Cerebellar nuclear complex (tissue), 1 donor: ENCODE measurements at places on chromosomes 16 and 17.

- no peak for DNase-seq
Measured at GRCh38 chr16:75774197-75774596, 47.9 kb upstream of the CPHXL start.

GRCh38 chr16:88534638-88535190 is 35.5 kb upstream of the ZC3H18 start:
- DNase-seq, result no peak

DNA sequence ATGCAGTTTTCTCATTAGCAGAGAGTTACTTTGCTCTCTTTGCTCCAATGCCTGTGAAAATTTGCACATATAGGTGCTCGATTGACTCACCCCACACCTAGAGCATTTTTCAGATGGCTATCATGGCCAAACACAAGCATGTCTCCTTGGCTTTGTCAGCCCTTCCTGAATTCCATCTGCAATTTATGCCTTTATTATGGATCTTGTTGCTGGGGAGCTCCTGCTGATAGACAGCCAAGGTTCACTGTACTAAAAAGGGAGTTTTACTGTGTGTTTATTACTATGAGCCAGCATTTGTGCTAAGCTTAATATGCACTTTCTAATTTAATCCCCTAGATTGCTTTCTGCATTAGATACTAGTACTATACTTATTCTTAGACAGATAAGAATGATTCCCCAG is 93.3 kb downstream of the TOX3 start:
- DNase-seq, result no peak

- DNase-seq, result no peak
Measured at GRCh38 chr16:48014349-48015135, 141.3 kb downstream of the ABCC12 start.

- DNase-seq, result no peak
Measured at GRCh38 chr16:2838928-2839327, 8.8 kb downstream of the ZG16B start.

DNA sequence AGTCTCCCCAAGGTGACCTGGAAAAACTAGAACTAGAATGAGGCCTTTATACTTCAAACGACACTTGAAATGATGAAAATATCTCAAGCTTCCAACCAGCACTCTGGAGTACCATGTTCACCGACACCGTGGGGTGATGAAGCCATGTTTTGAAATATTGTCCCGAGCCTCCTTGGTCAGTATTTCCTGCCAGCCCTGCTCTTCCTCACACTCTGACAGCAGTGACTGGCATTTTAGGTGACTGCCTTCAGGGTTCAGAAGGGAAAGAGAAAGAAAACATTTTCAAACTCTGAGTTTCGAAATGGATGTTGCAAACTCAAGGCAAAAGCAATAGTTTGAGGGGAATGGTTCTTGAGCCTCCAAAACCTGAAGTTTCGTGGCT is 39.3 kb upstream of the IRX6 start:
- DNase-seq, result no peak

DNA sequence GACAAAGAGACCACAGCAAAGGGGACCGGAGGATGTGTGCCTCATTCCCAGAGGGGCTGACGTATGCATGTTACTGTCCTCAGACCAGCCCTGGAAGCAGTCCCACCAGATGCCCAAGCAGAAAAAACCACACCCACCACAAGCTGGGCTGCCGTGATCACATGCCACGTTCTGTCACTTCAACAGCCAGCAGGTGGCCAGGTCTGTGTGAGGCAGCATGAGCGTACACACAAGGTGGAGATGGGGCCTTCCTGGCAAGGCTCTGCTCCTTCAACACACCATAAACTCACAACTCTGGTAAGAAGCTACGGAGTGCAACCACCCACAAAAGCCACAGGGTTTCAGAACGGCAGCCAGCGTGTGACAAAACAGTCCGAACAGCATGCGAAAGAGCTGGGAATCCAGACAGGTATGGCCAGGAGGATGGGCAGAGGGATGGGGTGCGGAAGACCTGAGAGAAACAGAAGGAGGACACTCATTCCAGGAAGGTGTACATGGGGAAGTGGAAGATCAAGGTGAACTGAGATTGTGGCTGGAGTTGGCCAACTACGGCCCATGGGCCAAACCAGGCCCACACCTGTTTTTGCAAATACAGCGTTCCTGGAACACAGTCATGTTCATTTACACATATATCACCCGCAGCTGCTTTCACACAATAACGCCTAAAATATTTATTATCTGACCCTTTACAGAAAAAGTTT is 27.9 kb downstream of the MBTPS1 start:
- no peak for DNase-seq

DNA sequence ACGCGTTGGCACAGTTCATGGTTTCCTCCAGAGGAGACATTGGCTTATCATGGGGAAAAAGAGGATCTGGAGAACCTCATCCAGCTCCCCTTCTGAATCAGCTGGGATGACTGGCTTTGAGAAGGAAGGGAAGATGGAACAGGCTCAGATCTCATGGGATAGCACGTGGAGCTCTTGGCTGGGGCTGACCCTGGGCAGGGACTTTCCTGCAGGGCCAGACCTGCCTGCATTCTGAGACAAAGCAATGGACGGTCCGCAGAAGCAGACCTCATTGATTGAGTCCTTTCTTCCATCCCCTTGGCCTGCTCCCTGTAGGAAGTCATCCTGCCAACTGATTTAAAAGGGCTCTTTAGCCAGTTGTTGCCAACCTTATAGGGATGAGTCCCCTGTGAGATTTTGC is 26.2 kb downstream of the PLCD3 start:
- DNase-seq, result no peak

DNA sequence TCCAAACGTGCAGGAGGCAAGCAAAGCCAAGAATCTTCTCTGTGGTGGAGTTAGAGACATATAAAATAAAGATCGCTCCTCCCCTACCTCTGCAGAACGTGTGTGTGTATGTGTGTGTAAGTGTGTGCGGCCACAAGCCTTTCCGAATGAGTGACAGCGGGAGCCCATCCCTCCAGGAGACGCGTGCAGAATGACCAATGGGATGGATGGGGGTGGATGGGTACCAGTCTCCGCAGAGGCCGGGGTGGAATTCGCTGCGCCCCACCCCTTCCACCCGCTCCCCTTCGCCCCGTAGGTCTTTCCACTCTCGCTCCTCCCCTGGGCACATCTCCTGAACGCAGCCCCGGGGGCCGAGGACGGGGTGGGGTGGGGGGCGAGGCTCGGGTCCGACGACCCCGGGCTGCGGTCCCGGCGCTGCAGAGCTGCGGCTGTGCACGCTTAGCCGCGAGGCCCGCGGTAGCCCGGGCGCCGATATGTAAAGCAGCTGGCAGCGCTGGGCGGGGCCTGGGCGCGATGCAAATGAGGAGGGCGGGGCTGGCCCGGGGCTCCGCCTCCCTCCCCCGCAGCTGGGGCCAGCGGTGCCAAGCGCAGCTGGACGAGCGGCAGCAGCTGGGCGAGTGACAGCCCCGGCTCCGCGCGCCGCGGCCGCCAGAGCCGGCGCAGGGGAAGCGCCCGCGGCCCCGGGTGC is at the start of gene PRKCB:
Gene PRKCB, plus strand, starts transcription at position 594 of the 688 bp plus-strand sequence.
- no peak for DNase-seq

DNA sequence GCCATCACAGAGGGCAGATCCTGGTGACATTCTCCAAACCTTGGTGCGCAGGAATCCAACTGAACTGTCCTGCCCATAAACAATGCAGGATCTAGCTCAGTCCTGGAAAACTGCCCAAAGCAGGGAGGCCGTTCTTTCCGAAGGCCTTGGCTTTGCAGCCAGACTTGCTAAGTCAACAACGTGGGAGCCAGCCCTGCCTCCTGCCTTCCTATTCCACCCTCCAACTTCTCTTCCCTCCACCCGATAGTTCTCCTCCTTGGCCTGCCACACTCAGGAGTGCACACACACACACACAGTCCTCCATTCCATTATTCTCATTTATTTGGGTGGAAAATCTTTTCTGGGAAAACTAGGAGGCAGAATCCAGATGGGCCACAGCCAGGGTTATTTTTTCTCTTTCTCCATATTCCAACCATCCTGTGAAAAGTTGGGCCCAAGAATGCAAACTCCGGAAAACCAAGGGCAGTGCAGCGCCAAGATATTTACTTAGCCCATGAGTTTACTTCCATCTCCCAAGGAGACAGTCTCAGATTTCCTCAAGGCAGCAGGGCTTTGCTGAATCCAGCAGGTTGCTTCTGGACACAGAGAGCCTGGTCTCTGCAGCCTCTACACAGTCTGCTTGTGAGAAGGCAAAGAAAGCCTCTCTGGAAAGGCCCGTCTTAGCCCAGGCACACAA is 15.8 kb downstream of the COPRS start:
- no peak for DNase-seq

DNA sequence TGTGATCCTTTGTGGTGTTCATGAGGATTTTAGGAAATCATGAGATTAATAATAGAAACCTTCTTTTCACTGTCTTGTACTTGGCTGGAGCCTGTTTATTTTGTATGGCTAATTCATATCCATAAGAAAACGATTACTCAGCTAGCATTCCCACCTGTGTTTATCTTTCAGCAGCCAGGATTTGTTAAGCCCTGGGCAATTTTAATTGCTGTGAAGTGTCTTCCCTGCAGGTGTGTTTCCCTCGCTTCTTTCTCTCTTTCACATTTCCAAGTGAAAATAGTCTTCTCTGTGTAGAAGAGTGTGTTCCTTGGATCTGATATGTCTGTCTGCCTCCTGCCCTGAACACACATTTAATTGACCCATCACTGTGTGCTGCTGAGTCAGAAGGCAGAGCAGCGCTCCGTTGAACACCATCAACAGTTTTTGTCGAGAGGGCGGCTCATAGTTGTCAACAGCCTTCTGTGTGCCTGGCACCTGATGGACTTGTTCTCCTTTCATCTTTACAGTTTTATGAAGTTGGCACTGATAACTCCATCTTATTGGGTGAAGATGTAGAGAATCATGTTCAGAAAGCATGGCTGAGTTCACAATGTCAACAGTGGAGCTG is 83.2 kb downstream of the SPECC1 start:
- no peak for DNase-seq

DNA sequence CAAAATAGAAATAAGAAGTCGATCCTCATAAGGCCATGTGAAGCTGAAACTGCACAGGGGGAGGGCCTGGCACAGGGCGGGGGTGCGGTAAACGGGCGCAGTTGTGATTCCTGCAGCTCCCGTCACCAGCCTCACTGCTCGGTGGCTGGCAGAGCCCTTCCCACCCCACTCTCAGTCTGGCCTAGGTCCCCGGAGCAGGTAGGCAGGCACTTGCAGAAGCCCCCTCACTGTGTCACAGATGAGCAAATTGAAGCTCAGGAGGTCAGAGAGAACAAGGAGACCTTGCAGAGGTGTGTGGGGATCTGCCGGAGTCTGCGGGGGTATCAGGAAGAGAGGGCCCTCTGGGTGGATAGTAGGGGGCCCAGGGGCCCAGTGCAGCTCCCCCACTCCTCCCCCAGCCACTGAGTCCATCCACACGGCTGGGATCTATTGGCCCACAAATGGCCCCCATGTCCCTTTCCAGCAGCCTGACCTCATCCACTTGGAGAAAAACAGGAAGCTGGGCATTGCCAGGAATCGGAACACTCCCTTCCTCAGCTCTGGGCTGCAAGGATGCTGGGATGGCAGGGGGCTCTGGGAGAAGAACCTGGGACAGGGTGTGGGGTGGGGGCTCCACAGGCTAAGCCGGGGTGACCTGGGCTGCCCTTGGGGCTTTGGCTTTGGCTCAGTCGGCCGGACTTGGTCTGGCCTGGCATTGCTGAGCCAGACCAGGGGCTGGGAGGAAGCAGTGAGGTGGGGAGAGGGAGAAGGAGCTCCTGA is 21.4 kb upstream of the MAP3K14 start:
- DNase-seq, result no peak

- no peak for DNase-seq
Measured at GRCh38 chr17:67139784-67140665, 95.7 kb downstream of the CACNG1 start.

- DNase-seq, result no peak
Measured at GRCh38 chr16:71490361-71490760, 1.2 kb upstream of the ZNF19 start.

- DNase-seq, result no peak
Measured at GRCh38 chr17:21339011-21339410, 37.1 kb upstream of the KCNJ12 start.

DNA sequence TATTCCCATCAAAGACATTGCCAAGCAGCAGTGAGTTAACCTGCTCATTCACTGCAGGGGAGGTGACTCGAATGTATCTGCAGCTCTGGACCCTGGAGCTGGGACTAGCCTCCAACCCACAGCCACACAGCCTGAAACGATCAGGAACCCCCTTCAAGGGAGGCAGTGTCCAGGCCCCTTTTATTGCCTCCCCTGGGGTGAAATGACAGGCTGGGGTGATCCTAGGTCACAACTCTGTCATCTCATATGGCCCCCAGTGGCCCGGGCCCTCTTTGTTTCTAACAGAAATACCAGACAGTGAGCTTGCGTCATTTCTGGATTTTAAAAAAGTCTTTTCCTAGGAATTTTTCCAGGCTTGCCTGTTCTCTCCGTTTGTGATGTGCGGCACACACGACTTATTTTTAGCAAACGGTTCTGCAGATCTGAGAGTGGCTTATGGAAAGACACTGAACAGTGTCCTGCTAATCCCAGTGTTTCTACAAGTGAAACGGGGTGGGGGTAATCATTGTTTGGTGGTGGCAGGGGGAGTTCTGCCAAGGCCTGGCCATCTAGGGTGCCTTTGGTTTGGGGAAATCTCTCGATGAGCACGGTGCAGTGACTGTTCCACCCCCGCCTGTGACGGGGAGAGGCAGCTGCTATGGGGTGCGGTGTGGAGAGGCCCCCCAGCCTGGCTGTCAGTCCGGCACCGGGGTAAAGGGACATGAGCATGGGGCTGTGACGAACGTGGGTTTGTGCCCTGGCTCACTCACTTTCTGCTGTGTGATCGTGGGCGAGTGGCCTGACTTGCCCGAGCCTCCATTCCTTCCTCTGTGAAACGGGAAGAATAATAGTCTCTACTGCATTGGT is 27.2 kb downstream of the NAGPA start:
- no peak for DNase-seq

- no peak for DNase-seq
Measured at GRCh38 chr16:67857547-67858233, 10.2 kb upstream of the CENPT start.

DNA sequence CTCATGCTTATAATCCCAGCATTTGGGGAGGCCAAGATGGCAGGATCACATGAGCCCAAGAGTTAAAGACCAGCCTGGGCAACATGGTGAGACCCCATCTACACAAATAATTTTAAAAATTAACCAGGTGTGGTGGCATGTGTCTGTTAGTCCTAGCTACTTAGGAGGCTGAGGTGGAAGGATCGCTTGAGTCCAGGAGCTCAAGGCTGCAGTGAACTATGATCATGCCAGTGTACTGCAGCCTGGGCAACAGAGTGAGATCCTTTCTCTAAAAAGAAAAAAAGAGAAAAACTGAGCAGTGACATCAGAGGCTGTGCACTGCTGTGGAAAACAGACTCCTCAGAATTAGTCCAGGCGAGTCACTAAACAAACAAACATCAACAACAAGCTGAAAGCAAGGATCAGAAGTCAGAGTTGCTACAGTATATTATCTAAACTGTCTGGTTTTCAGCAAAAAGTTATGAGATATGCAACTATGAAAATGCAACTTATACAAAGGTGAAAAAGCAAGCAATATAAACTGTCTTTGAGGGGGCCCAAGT is 39.3 kb downstream of the CBFB start:
- no peak for DNase-seq

GRCh38 chr16:30535106-30535776 is 583 bp upstream of the ZNF747 start:
- DNase-seq, result no peak
